Left lung (tissue), 14 donors: ENCODE measurements at places on chromosomes 16 and 17. TPM values are rescaled to one million over a fixed set of nuclear protein-coding genes. Genes with fewer than 3 reads are reported as not detected.

ARL5C gene
- not detected for polyA plus RNA-seq

GRCh38 chr16:86945166-86945900 is 367.0 kb downstream of the FOXL1 start:
- no peak for DNase-seq
- no peaks in the 10 kb centered on the region for H3K36me3 ChIP-seq
- peaks cover 24% of the 10 kb centered on the region for H3K27me3 ChIP-seq
- no peak overlapping the region for H3K4me3 ChIP-seq
- no peak overlapping the region for H3K27ac ChIP-seq

- H3K27ac ChIP-seq: no peak overlapping the region
- peaks cover 15% of the 10 kb centered on the region for H3K4me1 ChIP-seq
- H3K36me3 ChIP-seq: peaks cover 66% of the 10 kb centered on the region
- peak; percentile 91 for DNase-seq
- H3K4me3 ChIP-seq: no peak overlapping the region
- no peaks in the 10 kb centered on the region for H3K27me3 ChIP-seq
Observed at GRCh38 chr16:4411684-4412083, 4.7 kb downstream of the CORO7 start.

PARD6A gene
- polyA plus RNA-seq: 1.4 TPM

- H3K36me3 ChIP-seq: no peaks in the 10 kb centered on the region
- peaks cover 2% of the 10 kb centered on the region for H3K4me1 ChIP-seq
- H3K27me3 ChIP-seq: no peaks in the 10 kb centered on the region
- H3K4me3 ChIP-seq: no peak overlapping the region
- peak overlapping the region; percentile 66 for H3K27ac ChIP-seq
- DNase-seq: no peak
Observed at GRCh38 chr16:75320435-75320834, 69.0 kb upstream of the BCAR1 start.

DNA sequence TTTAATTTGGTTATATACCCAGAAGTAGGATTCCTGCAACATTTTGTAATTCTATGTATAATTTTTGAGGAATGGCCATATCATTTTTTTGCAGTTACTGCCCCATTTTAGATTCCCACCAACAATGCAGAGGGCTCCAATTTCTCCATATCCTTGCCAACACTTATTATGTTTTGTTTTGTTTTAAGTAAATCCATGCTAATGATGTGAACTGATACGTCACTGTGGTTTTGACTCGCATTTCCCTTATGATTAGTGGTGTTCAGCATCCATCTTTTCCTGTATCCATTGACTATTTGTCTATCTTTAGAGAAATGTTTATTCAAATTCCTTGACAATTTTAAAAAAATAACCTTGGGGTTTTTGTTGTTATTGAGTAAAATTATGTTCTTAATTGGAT is 826.4 kb downstream of the CDH11 start:
- H3K4me1 ChIP-seq: no peaks in the 10 kb centered on the region
- H3K36me3 ChIP-seq: no peaks in the 10 kb centered on the region

DNA sequence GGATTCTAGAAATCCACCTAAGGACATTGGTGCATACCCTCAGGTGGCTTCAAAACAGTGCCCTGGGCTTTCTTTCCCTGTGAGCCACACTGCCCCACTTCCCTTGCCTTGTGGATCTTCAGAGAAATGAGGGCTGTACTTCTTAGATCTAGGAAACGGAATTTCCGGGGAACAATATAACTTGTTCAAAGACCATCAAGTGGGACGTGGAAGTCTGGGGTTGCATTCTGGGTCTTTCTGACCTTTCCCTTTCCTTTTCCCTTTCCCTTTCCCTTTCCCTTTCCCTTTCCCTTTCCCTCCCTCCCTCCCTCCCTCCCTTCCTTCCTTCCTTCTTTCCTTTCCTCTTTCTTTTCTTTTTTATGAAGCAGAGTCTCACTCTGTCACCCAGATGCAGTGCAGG is 97.1 kb upstream of the SALL1 start:
- no peaks in the 10 kb centered on the region for H3K4me1 ChIP-seq
- no peaks in the 10 kb centered on the region for H3K36me3 ChIP-seq
- no peak for DNase-seq
- no peak overlapping the region for H3K27ac ChIP-seq
- no peaks in the 10 kb centered on the region for H3K27me3 ChIP-seq

- no peak overlapping the region for H3K27ac ChIP-seq
- DNase-seq: no peak
- H3K36me3 ChIP-seq: no peaks in the 10 kb centered on the region
- no peaks in the 10 kb centered on the region for H3K27me3 ChIP-seq
Observed at GRCh38 chr17:62067165-62068145, 2.4 kb upstream of the MED13 start.

DNA sequence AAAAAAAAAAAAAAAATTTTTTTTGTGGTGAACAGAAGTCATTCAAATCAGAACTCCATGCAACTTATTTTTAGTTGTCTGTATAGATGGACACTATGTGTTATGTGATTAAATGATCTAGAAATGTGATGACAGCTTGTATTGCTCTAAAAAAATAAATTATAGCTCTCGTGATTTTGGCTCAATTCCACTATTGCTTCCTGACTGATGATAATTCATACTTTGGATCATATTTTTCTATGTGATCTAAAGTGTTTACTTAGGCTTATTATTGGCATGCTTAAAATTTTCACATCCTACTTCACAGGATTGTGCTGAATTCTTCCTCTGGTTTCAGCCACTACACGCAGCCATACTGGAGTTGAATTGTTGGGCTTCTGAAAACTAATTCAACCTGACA is 76.8 kb downstream of the RPGRIP1L start:
- DNase-seq: no peak
- H3K27ac ChIP-seq: no peak overlapping the region
- H3K27me3 ChIP-seq: no peaks in the 10 kb centered on the region
- no peaks in the 10 kb centered on the region for H3K4me1 ChIP-seq

RHBDL1 gene
- 0.86 TPM for polyA plus RNA-seq

DNA sequence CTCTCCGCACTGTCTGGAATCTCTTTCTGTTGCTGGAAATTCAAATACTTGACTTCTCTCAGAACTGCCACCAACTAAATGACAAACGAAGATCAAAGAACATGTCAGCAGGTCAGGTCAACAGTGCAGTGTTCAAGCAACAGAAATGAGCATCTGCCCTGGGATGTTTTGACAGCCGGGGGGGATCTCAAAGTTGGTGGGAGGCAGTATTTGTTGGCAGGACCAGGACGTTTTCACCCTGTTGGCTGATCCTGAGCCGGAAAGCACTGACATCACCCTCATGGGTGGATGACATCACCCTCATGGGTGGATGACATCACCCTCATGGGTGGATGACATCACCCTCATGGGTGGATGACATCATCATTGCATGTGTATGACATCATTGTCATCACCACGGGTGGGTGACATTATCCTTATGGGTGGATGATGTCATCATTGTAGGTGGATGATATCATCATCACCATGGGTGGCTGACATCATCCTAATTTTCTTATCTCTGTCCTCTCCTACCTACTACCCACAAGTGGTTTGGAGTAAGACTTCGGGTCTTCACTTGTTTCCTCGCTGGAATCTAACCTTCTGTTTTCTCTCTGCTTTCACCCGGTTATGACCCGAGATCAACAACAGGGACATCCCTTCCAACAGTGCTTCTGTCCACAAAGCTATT is 18.9 kb downstream of the DNAH17 start:
- no peak overlapping the region for H3K27ac ChIP-seq
- no peak overlapping the region for H3K4me3 ChIP-seq
- no peak for DNase-seq

DNA sequence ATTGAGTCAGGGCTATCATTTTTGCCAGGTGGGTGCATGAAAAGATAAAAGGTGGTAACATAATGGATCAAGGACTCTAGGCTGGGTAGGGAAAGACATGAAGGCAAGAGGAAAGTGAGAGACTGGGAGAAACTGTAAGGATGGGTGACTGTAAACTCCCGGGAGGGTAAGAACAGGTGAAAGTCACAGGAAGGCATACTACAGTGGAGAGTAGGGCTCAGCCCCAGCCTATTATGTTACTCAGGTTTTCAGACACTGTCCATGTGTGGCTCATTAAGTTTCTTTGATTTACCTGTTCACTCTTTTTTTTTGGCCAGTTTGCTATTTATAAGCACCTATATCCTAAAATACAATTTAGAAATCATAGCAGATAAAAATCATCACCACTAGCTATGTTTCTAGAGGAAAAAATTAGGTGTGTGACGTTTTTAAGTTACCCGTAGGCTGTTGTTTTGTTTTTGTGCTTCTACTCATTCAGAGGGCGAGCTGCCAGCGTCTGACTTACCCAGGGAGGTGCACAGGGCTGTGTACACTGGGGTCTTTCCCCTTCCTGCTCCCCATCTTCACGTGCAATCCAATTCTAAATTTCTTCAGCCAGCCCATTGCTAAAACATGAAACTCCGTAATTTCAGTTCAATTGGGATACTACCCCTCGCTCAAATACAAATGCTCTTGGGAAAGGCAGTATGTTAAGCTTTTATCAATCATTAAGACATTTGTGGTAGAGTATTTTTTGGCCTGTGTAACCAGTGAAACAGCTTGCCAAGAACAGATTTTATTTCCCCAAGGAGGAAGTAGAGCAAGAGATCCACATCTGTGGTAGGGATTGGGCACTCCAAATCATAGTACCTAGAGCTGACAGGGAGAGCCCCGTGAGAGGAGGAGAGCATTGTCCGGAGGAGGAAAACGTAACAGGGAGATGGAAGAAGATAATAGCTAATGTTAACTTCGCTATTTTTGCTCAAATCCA is 21.7 kb upstream of the VWA3A start:
- no peaks in the 10 kb centered on the region for H3K36me3 ChIP-seq
- DNase-seq: no peak
- H3K4me1 ChIP-seq: no peaks in the 10 kb centered on the region
- no peak overlapping the region for H3K4me3 ChIP-seq
- H3K27me3 ChIP-seq: no peaks in the 10 kb centered on the region
- no peak overlapping the region for H3K27ac ChIP-seq

CENPV gene
- 80.0 TPM for polyA plus RNA-seq

- peaks cover 60% of the 10 kb centered on the region for H3K4me1 ChIP-seq
- peak overlapping the region; percentile 92 for H3K4me3 ChIP-seq
- no peak for DNase-seq
- H3K27ac ChIP-seq: peak overlapping the region; percentile 95
- H3K27me3 ChIP-seq: no peaks in the 10 kb centered on the region
- H3K36me3 ChIP-seq: peaks cover 48% of the 10 kb centered on the region
Observed at GRCh38 chr17:78359321-78359996, 418 bp downstream of the SOCS3 start.

DNA sequence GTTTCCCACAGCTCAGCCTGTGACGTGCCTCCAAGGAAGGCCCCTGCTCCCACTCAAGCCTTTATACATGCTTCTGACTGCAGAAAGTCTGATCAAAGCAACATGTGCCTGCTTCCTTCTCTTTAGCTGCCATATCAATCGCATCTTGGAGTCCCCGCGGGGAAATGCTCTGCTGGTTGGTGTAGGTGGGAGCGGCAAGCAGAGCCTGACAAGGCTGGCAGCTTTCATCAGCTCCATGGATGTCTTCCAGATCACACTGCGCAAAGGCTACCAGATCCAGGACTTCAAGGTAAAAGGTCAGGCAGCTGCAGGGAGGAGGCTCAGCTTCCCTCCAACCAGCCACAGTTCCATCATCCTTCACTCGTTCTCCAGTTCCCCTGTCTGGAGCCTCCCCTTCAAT is 189.7 kb downstream of the ZNF18 start:
- H3K27ac ChIP-seq: no peak overlapping the region
- H3K36me3 ChIP-seq: no peaks in the 10 kb centered on the region
- DNase-seq: no peak

RAMP2 gene
- polyA plus RNA-seq: 165 TPM

DNA sequence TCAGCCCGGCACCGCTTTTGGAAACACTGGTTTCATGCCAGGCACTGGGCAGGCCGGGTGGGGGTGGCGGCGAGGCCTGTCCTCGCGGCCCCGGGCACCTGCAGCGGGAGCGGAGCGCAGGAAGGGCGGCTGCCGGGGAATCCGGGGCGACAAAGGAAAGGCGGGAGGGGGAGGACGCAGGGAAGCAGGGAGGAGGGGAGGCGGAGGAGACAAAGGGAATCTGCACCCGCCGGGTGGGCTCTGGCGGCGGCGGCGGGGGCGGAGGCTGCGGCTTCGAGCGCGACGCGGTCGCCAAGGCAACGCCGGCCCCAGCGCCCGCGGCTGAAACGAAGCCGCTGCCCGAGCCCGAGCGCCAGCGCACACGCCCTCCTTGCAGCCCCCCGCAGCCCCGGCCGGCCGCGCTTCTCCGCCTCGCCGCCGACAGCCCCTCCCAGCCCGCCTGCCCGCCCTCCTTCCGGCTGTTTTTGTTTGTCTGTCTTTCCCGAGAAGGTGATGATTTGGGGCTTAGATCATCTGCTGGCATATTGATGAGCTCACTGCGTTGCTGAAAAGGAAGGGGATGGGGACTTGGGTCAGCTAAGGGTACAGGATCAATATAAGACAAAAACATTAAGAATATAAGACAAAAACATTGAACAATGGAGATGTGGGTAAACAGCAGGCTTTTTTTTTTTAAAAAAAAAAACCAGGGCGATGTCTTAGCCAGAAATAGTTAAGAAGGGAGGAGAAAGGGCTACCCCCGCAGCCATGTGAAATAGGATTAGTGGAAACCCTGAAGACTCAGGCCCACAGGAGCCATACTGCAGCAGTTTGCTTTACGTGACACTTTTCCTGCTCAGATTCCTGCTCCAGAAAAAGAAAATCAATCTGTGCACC is 32.7 kb downstream of the CDK5R1 start:
- peak overlapping the region; percentile 24 for H3K4me3 ChIP-seq
- no peaks in the 10 kb centered on the region for H3K27me3 ChIP-seq
- no peaks in the 10 kb centered on the region for H3K36me3 ChIP-seq
- H3K27ac ChIP-seq: peak overlapping the region; percentile 2
- no peak for DNase-seq

- H3K27me3 ChIP-seq: no peaks in the 10 kb centered on the region
- no peak overlapping the region for H3K27ac ChIP-seq
- H3K4me1 ChIP-seq: no peaks in the 10 kb centered on the region
- no peak for DNase-seq
Observed at GRCh38 chr16:80191928-80192327, 348.9 kb upstream of the DYNLRB2 start.

DNA sequence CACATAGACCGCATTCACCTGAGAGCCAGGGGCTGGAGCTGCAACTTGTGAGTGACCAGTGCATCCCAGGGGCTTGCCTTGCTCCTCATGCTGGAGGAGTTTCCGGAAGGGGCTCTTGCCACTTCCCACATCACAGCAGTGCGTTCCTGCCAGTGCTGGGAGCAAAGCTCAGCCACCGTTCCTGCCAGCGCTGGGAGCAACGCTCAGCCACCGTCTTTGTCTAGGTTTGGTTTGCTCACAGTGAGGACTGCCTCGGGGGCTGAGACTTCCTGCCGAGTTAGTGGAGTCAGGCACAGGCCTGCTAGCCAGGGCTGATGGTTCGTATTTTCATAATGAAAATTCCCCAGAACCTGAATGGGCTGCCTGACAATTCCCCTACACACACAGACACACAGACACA is 5.4 kb upstream of the CHRNE start:
- no peaks in the 10 kb centered on the region for H3K4me1 ChIP-seq
- no peak for DNase-seq
- H3K27me3 ChIP-seq: no peaks in the 10 kb centered on the region
- H3K27ac ChIP-seq: no peak overlapping the region
- no peak overlapping the region for H3K4me3 ChIP-seq
- no peaks in the 10 kb centered on the region for H3K36me3 ChIP-seq

GRCh38 chr17:82655038-82655479 is 6.8 kb upstream of the WDR45B start:
- no peak for DNase-seq
- H3K27me3 ChIP-seq: no peaks in the 10 kb centered on the region
- peaks cover 15% of the 10 kb centered on the region for H3K4me1 ChIP-seq
- peak overlapping the region; percentile 61 for H3K27ac ChIP-seq
- H3K4me3 ChIP-seq: no peak overlapping the region

KRT12 gene
- not detected for polyA plus RNA-seq

DHX40 gene
- 96.7 TPM for polyA plus RNA-seq

GRCh38 chr17:79216826-79217225 is 142.2 kb downstream of the ENGASE start:
- no peaks in the 10 kb centered on the region for H3K36me3 ChIP-seq
- DNase-seq: peak; percentile 77
- H3K27me3 ChIP-seq: peaks cover 100% of the 10 kb centered on the region
- H3K4me1 ChIP-seq: peaks cover 5% of the 10 kb centered on the region
- H3K4me3 ChIP-seq: no peak overlapping the region
